Cortex of kidney (tissue), 1 donor: ENCODE measurements at places on chromosomes 3 and 15.

- no peak for DNase-seq
These were observed 20.0 kb upstream of the SLC28A2 start for GRCh38 chr15:45231864-45232562.

- no peak for DNase-seq
These were observed 69.5 kb downstream of the CADPS start for GRCh38 chr3:62805580-62806277.

GRCh38 chr3:136343873-136344555, 93.9 kb downstream of the PCCB start:
- DNase-seq: no peak

DNA sequence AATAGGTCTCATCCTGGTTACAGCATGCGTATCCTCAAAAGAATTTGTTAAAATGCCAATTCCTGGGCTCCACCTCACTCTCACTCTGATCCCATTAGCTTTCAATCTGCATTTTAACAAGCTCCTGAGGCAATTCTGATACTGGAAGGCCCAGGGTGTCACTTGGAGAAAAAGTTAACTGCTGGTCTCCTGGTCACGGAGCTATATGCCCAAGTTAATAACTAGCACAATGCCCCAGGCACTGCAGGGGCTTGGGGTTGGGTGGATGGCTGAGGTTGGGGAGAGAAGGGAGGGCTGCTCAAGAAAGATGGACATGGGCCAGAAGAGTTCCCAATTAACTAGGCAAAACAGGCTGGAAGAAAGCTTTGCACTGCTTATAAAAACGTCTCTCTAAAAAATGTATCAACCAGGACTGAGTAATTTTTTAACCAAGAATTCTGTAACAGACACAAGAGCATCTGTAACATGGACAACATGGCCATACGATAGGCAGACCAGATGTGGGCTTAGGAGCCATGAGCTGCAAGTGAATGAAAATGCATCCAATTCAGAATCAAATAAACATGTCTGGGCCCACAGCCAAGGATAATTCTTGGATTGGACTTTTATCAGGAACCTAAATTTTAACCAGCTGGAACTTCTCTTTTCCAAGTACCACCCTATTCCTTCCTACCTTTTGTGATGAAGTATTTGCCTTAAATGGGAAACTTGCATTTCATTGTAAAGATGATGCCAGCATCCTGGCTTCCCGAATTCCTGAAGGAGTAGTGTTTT, 4.2 kb downstream of the IL17RD start:
- no peak for DNase-seq

GRCh38 chr3:111073218-111073617, 1.6 kb downstream of the NECTIN3 start:
- no peak for DNase-seq

- DNase-seq: no peak
These were observed 156.5 kb downstream of the PGPEP1L start for GRCh38 chr15:98850961-98851572.

DNA sequence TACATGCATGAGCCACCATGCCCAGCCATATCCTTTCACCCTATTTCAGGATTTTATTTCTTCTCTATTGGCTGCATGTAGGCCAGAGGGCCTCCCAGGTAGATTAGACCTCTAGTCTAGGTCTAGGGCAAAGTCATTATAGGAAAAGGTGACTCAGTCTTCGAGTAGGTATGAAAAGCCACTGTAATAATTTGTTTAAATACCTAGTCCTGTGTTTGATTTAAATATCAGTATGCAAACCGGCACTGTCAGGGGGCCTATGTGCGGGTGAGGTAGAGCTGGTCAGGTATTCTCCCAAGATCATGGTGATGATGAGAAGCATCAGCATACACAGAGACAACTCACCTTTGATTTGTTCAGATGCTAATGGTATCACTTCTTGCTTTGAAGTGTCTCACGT, 101.4 kb upstream of the UMPS start:
- DNase-seq: no peak

GRCh38 chr3:138846262-138846791, 11.6 kb upstream of the PIK3CB start:
- DNase-seq: no peak

DNA sequence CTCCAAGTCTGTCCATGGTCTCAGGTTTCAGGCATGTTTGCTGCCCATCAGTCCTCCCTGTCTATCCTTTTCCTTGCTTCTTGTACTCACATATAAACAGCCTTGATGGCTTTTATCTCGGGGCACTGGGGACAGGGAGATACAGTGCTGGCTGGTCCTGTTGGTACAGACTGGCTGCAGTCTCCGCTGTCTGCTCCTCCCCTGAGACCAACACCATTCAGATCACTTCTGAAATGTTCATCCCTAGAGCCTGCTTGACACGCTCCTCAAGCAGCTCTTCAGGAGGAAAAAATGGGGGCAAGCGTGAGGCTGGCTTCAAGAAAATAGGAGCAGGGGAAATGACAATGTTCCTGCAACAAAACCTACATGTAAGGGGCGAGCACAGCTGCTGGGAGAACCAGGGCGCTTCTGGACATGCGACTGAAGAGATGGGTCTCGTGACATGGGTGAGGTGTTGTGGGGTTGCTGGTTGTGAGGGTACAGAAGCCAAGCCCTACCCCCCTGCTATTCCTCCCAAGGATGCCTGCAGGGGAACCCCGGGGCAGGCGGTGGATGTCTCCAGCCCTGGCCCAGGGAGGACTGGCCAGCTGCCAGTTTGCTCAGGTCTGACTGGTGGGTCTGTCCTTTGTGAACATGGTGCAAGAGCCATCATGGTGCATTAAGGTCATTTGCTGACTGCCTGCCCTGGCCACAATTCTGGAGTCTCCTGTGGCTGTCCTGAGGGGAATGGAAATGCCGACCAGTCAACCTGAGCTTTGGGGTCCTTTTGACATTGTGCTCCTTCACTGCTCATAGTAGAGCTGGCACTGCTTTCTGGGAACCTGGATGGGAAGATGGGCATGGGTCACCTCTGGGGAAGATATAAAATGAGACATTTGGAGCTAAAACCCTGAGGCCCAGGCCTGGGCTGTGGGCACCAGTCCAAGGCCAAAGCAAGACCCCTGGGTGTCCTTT, 40.1 kb downstream of the KY start:
- no peak for DNase-seq
